ENCODE measurements at places on chromosomes 13 and 19.

- DNase-seq, result no peak
These were observed 354.5 kb upstream of the NBEA start for GRCh38 chr13:34587576-34587975.

DNA sequence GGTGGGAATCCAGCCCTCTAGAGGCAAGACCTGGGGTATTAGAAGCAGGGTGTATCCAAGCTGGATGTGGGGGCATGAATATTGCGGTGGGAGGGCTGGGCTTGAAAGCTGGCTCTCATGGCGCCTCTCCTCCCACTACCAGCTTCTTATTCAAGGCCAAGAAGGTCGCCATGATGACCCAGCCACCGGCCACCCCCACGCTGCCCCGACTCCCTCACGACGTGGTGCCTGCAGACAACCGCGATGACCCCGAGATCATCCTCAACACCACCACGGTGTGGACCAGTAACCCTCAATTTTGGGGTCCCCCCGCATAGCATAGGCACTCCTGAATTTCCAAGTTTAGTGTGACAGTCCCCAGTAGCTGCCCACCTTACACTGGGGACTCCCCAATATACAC, 41.7 kb downstream of the RYR1 start:
- DNase-seq, result no peak

GRCh38 chr13:44302940-44303575, 70.6 kb upstream of the SERP2 start:
- DNase-seq, result no peak

DNA sequence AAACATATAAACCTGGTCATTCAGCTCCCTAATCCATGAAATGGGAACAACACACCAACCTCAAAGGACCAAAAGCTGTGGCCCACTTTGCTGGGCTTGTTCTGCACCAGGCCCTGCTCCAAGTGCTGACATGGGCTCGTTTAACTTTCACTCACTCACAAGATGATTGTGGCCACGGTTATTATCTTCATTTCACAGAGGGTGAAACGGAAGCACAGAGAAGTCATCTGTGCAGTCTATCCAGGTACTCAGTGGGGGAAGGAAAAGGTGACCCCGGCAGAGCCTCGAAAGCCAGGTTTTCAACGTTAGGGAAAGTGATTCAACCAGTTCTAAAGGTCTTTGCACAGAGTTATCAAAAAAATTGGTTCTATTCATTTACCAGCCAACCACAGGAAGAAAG, 68.0 kb downstream of the CRYL1 start:
- DNase-seq, result no peak

GRCh38 chr19:10184636-10185035, 10.1 kb downstream of the DNMT1 start:
- no peak for DNase-seq

- no peak for DNase-seq
These were observed 291.6 kb upstream of the MAB21L1 start for GRCh38 chr13:35768073-35768472.

DNA sequence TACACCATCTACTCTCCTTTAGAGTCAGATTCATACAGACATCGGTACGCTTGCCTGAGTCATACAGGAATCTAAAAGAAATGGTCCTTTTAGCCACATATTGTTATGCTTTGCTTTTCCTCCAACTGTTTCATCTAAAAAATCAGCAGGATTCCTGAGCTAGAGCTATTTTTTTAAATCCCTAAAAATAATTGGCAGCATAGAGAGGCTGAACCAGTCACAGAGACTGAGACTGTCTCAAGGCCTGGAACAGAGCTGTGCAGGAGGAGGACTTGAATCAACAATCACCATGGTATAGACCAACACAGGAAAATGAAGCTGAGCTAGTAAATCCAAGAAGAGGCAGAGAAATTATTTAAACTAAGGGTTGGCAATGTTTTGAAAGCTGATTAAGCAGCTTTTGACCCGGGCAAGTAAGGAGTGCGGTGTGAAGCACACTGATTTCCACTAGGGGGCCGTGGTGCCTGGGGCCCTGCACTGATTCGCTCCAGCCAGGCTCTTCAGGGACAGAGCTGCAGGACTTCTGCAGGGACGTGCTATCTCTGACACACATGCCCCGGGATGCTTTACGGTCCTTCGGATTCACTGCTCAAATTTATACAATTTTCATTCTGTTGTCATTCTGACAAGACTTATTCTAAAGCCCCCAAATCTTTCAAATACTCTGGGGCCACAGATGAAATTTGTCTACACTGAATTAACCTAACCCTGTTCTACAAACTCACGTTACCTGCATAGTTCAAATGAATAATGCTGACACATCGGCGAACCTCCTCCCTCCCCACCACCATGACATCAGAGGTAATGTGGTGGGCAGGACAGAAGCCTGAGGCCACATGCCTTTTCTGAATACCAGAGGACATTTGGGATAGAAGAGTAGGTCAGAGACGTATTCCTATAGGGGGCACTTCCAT, 87.6 kb upstream of the SLC15A1 start:
- peak; percentile 86 for DNase-seq

DNA sequence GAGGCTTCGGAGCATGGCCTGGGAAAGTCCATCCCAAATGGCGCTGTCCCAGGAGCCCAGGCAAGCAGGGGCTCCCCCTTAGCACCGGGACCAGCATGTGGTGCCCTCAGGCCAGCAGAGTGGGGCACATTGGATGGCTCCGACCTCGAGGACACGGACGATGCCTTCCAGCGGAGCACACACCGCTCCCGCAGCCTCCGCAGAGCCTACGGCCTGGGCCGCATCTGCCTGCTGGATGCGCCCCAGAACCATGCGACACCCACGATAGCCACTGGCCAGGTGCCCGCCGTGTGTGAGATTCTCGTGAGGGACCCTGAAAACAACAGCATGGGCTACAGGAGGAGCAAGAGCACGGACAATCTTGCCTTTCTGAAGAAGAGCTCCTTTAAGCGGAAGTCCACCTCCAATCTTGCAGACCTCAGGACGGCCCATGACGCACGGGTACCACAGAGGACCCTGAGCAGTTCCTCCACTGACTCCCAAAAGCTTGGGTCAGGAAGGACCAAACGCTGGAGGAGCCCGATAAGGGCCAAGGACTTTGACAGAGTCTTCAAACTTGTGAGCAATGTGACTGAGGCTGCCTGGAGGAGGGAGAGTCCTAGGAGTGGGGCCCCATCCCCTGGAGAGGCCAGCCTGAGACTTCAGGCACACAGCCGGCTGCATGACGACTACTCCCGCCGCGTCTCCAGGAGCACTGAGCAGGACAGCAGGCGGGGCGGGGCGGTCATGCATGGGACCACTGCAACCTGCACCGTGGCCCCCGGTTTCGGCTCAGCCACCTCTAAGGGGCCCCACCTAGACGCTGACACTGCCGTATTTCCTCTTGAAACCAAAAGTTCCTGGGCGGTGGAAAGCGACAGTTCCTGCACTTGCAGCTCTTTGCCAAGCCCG, 63.1 kb downstream of the SPATA13 start:
- no peak for DNase-seq

DNA sequence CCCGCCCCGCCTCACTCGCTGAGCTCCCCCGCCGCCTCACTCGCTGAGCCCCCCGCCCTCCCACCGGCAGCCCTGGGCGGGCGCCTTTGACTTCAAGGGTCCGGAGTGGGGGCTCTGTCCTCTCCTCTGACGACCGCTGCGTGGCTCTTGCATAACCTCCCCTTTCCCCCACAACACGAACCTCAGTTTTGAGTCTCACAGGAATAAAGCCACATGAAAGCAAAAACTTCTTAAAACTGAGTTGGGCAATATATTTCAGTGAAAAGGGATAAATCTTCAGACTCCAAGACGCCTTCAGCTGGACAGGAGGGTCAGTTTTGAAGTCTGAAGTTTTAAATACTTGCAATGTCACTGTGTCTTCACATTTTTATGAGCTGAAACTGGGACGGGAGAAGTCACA, 70.6 kb upstream of the C13orf46 start:
- no peak for DNase-seq

GRCh38 chr19:5046339-5047039, 77.6 kb downstream of the KDM4B start:
- peak; percentile 18 for DNase-seq

DNA sequence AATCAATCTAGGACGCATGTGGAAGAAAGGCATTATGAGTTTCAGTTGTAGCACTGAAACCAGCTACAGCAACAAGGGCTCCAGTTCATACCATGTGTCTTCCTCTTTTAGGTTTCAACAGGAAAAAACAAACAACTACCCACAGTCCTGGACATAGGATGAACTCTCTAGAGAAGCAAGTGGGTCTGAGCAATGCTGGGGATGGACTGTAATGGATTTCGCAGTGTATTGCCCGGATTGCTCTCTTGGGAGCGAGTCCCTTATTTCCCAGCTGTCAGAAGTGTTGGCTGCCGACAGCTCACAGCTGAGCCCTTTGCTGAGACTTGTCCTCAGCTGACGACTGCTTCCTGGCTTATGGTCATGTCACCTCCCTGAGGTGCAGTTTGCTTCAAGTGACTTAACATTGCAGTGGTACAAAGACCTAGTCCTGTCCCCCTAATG, 12.1 kb upstream of the MYCBP2 start:
- DNase-seq, result peak; percentile 40

DNA sequence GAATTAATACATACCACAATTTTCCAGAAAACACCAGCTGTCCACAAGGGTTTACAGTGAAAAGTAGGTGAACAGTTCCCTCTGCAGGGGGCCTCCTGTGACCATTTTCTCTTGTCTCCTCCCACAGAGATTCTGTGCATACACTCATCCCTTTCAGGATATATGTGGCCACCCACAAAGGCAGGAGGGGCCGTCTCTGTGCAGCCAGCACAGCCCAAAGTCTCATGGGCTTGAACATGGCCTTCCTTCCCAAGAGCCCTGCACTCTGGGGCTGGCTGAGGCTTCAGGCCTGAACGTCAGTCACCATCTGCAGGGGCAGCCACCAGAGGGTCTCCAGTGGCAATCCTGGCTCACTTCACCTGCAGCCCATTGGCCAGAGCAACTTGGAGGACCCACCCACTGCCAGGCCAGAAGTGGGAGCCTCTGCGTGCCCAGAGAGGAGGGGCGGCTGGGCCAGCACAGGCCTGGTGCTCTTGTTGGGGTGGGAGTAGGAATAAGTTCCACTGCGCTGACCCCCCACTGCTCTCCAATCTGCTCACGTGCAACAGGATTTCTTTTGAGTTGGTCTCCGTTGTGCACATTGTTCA, 25.1 kb downstream of the TMEM161A start:
- no peak for DNase-seq

DNA sequence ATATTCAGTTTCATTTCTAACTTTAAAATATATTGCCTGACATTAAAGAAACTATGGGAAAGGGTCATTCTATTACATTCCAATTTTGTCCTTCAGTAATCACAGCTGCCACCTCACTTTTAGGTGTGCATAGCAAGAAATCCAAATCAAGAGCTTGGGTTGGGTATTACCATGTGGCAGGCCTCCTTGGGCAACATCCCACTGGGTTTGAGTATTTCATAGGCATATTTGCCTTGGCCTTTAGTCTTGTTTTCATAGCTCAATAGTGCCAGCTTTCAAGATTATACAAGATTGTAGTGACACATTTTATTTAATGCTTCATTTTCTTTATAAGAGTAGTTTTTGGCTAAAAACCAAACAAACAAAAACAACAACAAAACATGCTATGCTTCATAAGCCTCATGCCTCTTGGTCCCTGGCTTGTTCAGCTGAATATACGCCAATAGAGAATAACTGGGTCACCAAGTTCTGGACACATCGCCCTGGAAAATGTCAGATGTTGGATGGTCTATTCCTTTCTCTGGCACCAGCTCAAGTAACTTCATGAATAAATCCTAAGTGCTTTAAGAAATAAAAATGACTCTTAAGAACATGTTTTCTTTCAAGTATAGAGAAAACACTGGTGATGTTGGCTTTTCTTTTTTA, 167.4 kb upstream of the STARD13 start:
- peak; percentile 24 for DNase-seq

- DNase-seq, result peak; percentile 75
These were observed 45.2 kb downstream of the CDADC1 start for GRCh38 chr13:49292742-49293486.

DNA sequence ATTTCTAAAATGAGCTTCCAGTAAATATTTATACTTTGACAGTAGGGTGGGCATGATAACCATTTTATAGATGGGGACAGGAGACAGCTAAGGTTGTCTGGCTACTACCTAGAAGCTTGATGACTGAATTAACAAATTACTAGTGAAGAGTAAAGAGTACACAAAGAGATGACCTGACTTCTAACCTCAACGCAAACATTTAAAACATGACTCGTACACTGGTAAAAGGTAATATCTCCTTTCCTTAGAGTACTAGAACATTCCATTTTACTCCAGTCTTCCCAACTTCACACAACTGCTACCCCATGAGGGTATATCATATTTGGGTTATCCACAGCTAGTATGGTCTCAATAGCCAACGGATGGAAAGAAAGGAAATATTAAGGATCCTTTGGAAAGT, 258.9 kb downstream of the FOXO1 start:
- DNase-seq, result no peak

DNA sequence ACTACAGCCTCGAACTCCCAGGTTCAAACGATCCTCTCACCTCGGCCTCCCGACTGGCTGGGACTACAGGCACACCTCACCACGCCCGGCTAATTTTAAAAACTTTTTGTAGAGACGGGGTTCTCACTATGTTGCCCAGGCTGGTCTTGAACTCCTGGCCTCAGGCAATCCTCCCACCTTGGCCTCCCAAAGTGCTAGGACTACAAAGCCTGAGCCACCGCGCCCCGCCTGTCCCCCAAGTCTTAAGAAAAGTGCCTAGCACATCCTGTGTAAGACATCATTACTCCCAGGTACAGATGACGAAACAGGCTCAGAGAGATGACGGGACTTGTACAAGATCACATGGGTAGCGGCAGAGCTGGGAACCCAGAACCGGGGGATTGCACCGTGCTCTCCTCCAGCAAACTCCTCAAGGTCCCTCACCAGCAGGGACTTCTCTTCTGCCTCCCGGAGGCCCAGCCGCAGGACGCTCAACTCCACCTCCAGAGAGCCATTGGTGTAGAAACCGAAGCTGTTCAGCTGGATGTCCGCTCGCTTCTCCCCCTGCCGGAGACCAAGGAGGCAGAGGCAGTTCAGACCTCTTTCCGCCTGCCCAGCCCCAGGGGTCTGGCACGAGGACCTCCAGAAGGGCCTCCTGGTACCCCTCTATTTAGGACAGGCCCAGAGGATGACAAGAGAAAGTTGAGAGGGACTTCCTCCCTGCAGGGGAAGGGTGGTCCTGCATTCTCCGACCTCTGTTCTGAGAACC, 1.0 kb downstream of the GPR108 start:
- peak; percentile 83 for DNase-seq

DNA sequence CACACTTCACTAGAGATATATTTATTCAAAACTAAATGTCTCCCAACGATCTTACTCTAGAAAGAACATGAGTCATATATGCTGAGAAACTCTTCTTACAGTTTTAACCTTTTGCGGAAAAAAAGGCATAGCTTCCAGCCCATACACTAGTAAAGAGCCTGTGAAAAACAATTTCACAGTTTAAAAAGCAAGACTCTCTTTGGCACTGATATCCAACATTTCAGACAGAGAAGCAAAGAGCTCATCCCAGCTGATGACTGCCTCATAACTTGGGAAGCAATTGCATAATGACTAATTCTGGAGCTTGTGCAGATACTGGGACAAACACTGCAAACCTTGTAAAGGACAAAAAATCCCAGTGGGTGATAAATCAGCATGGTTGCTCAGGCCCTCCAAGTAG, 88.0 kb downstream of the ENOX1 start:
- peak; percentile 59 for DNase-seq

GRCh38 chr19:47109541-47110375, 3.8 kb downstream of the ZC3H4 start:
- no peak for DNase-seq

- DNase-seq, result peak; percentile 58
These were observed 13.9 kb downstream of the NFIX start for GRCh38 chr19:13008926-13009787.

All from Ammon's horn (tissue), 1 donor.